ENCODE measurements at places on chromosomes 4 and X.

GRCh38 chr4:128572778-128573241, 236.7 kb upstream of the JADE1 start:
- DNase-seq = no peak

DNA sequence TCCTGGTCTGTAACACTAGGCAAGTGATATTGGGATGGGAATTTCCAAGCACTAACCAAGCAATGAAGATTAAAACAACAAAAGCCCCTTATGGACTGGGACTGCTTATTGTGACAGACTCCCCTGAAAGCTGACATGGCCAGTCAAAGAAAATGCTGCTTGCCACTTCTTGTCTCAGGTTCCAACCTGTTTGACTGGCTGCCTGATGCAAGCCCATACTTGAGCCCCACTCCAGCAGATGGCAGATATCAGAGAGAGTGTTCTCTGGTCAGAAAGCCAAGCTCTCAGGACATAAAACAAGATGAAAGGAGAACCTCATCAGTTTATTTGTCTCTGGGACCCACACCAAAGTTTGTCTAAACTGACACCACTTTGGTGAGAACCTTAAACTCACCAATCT, 15.5 kb upstream of the IGBP1 start:
- DNase-seq = no peak

DNA sequence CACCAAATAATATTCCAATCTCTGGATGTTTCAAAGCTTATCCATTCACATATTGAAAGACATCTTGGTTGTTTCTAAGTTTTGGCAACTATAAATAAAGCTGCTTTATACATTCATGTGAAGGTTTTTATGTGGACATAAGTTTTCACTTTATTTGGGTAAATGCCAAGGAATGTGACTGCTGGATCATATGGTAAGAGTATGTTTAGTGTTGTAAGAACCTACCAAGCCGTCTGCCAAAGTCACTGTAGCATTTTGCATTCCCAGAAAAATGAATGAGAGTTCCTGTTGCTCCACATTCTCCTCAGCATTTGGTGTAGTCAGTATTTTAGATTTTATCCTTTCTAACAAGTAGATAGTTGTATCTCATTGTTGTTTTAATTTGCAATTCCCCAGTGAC, 1047.7 kb downstream of the C4orf33 start:
- no peak for DNase-seq

- DNase-seq = no peak
These were observed 1629.0 kb downstream of the ARAP2 start for GRCh38 chr4:34615315-34615714.

All from NCI-H2081 (cell line).